Stimulated activated CD4-positive, alpha-beta T cell treated with anti-CD3 and anti-CD28 coated beads, Interleukin-2, amount 100 ng/mL, for 4 hours (primary cell): ENCODE measurements at places on chromosomes 3 and 15.

GRCh38 chr15:70101459-70102113, 3.9 kb upstream of the TLE3 start:
- DNase-seq, result no peak

- DNase-seq, result no peak
These were observed 35.3 kb upstream of the P2RY12 start for GRCh38 chr3:151419806-151420205.

DNA sequence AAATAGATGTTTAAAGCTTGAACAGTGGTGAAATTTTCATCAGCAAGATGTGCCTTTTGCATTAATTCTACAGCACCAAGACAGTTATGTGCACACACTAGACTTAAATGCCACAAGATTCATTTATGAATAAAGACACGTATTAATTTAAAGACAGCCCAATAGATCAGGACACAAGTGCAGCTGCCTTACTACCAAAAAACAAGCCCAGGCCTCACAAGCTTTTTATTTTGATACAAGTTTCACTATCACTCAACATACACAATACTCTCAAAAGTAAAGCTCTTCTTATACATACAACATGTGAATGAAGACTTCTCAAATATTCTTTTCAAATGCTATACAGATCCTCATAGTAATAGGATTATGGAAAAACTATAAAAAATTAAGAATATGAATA, 2.4 kb downstream of the ACAP2 start:
- no peak for DNase-seq

GRCh38 chr3:63974451-63974850, 48.8 kb downstream of the PSMD6 start:
- no peak for DNase-seq

- DNase-seq, result no peak
These were observed 812 bp downstream of the P4HTM start for GRCh38 chr3:48990636-48991469.

DNA sequence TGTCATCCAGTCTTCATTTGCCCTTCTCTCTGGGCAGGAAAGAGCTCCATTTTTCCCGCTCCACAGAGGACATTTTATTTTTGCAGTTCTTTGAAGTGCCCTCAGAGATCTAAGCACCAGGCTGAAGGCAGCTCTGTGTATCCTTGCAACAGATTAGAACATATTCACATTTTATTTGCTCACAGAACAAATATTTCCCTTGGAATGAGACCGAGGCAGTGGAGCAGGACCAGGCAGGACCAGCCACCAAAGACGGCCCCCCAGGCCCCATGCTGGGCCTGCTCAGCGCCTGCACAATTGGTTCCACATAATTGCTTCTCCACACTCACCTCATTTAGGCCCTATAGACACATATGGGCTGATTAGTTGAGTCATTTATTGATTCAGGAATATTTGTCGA, 15.7 kb upstream of the ETV5 start:
- DNase-seq, result no peak
